RKO (cell line): ENCODE measurements at places on chromosomes 12 and 14.

- no peak for DNase-seq
Observed at GRCh38 chr14:89141862-89142261, 275.2 kb downstream of the FOXN3 start.

- DNase-seq, result no peak
Observed at GRCh38 chr12:117148642-117149041, 41.6 kb downstream of the FBXO21 start.

GRCh38 chr12:93448796-93449195, 7.0 kb upstream of the UBE2N start:
- no peak for DNase-seq

DNA sequence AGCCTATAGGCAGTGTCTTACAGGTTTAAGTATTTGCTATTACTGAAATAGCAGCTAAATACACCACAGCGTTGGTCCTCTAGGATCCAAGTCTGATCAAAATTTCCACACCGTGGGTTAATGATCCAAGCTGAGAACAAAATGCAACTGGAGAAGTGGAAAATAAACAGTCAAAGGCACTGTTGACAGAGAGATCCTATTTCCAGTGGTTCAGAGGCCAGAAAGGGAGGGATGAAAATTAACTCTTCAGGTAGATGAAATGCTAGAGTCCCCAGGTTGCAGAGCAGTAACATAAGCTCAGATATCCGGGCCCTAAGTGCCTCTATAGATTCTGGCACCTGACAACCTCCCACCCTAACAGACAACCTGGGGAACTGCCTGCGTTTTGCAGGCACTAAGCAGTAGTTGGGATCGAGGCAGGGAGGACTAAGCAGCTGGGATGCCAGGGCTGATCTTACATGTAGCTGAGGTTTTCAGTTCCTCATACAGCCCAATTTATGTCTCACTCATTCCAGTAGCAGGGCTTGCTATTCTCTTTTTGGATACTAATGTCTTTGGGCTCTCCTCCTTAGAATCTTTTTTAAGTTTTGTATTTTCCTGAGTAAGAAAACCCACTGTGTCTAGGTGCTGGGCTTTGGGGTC, 42.7 kb upstream of the CRACR2A start:
- DNase-seq, result no peak

- no peak for DNase-seq
Observed at GRCh38 chr12:98639491-98639890, 5.1 kb downstream of the IKBIP start.

DNA sequence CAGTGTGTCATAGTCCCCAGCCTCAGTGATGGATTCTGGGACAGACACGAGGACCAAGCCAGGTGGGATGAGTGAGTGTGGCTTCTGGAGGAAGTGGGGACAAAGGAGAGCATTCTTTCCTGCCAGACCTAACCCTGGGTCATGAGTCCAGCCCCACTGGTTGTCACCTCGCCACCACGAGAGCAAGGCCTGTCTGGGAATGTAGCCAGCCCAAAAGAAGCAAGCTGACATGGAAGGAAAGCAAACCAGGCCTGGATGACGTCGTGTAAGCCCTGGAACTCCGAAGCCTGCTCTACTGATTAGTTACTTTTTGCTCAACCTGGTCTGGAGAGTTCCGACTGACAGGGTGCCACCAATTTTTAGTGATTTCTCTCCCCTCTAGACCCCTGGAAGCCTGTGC, 105.9 kb downstream of the SINHCAF start:
- DNase-seq, result no peak

DNA sequence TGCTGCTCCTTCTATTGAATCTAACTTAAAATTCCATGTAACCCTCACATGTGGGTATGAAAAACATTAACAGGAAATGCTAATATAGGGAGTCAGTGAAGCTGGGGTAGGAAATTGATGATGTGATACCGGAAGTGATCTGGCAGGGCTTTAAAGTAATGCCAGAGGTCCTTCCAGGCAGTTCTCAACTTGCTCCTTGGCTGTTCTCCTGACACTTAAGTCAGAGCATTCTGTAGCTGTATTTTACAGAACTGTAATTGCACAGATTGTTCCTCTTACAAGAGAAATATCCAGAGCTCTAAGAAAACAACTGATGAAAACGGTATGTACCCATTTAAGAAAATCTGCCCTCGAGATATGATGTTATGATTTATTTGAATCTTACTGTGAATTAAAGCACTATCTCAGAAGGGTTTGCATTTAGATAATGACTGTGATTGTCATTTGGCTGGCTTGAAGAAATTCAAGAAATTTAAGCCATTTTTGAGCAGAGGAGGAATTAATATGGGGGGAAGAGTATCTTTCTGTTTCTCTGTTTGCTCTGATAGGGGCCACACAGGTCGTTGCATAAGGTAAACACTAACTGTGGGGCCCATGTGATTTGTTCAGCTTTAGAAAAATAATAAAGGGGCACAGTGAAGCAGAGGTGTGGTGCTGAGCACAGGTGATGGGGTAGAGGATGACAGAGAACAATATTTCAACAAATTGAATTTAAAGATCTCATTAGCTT, 88.4 kb downstream of the BBS10 start:
- peak; percentile 90 for DNase-seq

DNA sequence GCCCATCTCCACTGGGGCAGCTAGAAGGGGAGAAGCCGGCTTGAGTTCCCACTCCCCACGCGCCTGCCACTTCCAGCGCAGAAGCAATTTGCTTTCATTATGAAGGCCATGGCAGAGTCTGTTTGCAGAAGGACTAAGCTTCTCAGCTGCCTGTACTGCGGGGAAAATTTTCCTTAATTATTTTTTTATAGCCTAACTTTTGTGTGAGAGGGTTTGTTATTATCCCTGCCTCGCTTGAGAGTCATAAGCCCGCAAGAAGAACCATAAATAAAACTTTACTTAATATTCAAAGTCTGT, 56.0 kb upstream of the DLK1 start:
- DNase-seq, result no peak

GRCh38 chr14:53537422-53538315, 384.5 kb upstream of the DDHD1 start:
- DNase-seq, result no peak

GRCh38 chr12:67457136-67457535, 188.0 kb downstream of the CAND1 start:
- DNase-seq, result no peak

DNA sequence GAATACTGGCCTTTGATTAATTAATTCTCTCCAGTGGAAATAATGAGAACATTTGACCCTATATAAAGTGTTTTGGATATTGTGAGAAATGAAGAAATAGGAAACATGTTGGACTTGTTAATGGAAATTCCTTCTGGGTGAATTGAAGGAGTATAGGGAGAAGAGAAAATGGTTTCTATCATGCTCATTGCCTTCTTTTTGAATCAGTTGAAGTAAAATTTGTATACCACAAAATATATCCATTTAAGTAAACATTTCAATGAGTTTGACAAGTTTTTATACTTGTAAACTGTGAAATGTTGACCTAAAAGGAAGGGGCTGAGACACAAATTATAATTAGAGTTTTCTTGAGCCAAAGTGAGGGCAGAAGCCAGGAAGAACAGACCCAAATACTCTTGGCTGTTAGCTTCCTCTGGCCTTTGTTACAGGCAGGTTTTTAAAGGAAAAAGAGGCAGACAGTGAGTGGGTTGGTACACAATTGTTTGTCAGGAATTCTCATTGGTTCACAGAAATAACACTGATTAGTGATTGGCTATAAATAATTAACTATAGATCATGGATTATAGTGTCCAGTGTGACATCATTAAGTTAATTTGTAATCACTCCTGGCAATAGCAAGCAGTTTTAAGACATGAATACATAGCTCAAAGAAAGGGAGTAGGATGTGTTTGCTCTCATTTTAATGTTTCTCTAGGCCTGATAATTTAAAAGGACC, 826 bp downstream of the ZNF705A start:
- no peak for DNase-seq

DNA sequence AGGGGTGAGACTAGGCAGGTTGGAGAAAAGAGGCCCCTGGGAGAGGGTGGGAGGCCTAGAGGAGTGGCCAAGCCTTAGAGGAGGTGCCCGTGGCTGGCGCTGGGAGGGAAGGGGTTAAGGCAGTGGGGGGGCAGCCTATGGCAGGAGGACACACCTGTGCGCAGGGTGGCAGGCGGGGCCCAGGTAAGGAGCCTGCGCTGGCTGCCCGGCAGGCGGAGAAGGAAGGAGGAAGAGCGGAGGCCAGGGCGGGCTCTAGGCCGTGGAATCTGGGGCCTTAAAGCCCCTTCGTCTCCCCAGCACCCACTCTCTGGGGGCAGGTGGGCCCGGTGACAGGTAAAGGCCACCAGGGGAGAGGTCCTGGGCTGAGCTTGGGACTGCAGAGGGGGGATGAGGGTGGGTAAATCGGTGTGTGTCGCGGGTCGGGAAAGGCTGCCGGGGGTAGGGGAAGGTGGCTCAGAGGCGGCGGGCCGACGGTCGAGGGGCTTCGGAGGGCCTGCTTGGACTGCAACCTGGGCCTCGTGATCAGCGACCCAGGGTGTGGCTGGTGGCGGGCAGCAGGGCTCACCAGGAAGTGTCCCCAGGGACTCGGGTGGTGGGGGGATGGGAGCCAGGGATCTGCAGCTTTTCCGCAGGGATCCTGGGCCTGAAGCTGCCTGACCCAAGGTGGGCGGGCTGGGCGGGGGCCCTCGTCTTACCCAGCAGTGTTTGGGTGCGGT, 7.3 kb downstream of the PHB2 start:
- DNase-seq, result no peak

- no peak for DNase-seq
Observed at GRCh38 chr12:120483621-120484020, 12.3 kb upstream of the DYNLL1 start.

DNA sequence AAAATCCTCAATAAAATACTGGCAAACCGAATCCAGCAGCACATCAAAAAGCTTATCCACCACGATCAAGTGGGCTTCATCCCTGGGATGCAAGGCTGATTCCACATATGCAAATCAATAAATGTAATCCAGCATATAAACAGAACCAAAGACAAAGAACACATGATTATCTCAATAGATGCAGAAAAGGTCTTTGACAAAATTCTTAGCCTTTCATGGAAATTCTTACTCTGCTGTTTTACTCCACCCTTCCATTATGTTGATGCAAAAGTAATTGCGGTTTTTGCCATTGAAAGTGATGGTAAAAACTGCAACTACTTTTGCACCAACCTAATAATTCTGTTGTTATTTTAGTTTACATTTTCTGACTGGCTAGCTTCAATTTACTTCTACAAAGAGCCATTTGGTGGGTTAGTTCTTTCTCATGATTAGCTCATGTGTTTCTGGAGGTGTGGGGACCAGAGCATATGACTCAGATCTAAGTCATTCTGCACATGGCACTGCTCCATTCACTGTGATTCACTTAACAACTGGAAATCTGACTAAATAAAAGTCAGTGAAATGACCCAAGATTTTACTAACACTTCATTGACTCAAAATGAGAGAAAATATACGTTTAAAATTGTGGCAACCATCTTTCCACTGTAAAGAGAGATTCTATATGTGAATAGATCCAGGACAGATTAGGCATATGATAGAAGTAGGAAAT, 99.9 kb downstream of the TMTC3 start:
- peak; percentile 98 for DNase-seq

DNA sequence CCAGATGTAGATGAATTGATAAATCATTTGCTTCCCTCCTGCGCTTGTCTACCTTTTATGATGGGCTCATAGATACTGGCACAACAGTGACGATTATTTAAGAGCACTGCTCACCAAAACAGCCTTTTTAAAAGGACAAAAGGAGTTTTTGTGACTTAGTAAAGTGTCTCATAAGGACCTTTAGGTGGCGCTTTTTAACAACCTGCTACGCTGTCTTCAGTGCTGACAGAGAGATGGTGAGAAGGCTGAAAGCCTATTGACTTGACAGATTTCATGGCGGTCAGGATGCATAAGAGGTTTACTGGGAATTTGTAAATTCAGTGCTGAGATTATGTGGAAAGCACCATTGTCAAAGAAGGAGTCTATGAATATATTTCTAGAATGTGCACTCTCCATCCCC, 87.6 kb downstream of the SLC15A5 start:
- peak; percentile 72 for DNase-seq

- no peak for DNase-seq
Observed at GRCh38 chr14:46399049-46399448, 252.5 kb downstream of the RPL10L start.

- no peak for DNase-seq
Observed at GRCh38 chr12:53816360-53817020, 64.7 kb upstream of the CISTR start.

- no peak for DNase-seq
Observed at GRCh38 chr14:104171029-104171697, 32.8 kb downstream of the KIF26A start.
